ENCODE measurements at places on chromosomes 3 and 15.

- no peak for DNase-seq
Observed at GRCh38 chr3:24225385-24225950, 269.2 kb downstream of the THRB start.

DNA sequence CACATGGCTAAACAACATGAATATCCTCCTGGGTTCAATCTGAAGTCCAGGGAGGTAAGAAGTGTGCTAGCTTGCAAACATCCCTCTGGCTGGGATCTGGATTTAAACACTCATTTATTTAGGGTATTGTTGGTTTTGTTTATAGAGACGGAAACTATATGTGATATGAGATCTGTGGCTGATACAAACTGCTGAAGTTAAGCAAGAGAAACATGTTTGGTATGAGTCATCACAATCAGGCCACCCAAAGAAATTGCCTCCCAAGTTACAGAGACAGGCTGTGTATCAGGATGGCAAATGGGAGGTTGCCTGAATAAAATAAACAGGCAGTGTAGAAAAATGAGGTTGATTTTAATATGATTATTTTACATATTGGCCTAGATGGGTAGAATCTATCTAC, 562.1 kb downstream of the IGSF11 start:
- no peak for DNase-seq

DNA sequence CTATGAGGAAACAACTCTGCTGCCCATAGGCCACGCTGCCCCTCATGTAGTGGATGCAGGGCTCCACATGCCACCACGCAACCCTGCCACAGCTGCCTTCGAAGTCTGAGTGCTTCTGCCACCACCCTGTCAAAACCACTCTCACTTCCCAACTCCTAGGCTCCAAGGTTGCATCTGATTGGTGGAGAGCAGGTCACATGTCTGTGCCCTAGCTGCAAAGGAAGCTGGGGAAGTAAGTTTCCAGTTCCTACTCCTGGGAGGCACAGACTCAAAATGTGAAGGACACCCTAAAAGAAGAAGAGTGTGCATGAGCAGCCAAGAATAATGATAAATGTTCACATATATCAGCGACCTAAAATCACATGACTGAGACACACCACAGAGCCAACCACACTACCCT, 31.9 kb upstream of the TICRR start:
- no peak for DNase-seq

DNA sequence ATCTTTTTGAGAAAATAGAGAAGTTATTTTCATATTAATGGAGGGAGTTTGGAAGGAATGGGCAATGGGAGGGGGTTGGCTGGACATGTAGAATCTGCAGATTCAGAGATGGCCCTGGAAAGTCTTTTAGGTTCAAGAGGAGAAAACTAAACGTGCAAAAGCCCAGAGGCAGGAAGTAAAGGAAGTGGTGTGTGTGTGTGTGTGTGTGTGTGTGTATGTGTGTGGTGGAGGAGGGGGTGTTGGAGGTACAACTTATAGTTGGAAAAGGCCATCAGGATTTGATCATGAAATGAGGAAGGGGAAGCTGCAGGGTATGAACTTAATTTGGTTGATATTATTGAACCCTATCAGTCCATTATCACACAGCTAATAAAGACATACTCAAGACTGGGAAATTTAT, 5.6 kb upstream of the LPP start:
- no peak for DNase-seq

- DNase-seq, result no peak
Observed at GRCh38 chr15:81914734-81915256, 131.0 kb downstream of the MEX3B start.

DNA sequence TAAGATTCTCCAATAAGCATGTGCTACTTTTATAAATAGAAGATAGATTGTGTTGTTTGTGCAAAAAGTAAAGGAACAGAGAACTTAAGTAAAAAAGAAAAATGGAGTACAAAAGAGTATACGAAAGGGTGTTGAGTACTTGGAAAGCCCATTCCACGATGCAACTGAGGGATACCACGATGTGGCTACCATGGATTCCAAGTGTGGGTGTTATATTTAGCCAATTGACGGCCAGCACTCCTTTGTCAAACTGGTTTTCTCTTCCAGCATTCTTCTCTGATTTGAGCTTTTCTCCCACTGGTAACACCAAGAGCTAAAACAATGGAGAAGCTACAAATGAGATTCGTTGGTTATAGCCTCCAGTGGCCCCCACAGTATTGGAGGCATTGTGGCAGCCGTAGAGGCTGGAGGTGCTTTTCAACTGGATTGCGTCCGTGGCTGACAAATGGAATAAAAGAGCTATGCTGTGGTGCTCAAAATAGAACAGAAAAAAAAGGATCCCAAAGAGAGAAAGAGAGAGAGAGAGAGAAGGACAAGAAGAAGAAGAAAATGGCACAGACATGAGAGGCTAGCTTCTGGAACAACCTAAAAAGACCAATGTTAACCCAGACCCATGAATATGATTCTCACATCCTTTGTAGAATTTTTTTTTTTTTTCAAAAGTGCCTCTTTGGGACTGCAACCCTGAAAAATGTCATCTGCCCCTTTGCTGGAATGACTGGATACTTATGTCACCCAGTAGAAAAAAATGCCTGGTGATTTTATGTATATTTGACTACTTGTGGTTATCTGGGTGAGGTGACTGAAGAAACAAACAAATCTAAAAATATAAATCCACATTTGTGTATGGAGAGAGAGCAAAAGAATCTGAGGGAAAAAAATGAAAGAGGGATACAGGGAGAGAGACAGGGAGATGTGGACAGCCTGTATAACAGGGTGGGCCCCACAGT, 345.1 kb downstream of the RORA start:
- DNase-seq, result no peak

DNA sequence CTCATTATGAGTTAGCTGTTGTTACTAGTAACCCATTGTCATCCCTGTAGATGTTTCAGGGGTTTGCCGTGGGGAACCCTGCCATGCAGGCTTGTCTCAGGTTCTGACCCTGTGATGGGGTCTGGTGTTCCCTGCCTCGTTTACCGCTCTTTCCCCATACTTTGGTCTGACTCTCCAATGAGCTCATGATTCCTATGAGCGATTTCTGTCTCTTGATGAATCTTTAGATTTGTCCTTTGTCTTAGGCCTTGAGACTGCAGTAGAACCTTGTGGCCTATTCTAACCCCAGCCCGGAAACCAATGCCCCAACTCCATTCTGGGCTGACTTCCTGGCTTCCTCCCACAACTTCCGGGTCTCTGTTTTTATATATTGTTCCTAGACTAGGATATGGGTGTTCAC, 11.3 kb upstream of the IQGAP1 start:
- no peak for DNase-seq

DNA sequence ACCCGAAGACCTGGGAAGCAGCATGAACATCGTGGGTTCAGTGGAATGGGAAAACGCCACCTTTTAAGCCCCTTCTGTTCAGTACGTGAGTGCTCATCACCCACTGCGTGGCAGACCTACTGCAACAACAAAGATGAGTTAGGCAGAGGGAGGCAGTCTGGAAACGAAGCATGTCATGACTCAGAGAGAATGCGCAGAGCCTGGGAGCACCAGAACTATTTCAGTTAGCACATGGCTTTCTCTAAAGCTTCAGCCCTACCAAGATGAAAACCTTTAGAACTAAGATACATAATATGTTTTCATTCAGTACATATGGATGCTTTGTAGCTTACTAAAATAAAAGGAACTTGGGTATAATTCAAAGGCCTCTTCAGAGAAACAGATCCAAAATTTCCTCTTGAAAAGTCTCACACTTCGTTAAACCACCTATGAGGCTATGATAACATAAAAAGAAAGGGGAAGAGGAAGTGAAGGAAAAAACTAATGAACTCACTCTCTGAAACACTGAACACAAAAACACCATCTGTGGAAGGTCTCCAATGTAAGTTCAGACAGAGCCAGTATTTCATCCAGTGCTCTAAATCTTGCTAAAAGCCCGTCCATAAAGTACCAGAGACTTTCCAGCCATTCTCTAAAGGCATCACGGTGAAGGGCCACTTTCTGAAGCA, 140.1 kb downstream of the OCA2 start:
- no peak for DNase-seq

GRCh38 chr3:129836381-129837064, 57.0 kb downstream of the TMCC1 start:
- DNase-seq, result no peak

DNA sequence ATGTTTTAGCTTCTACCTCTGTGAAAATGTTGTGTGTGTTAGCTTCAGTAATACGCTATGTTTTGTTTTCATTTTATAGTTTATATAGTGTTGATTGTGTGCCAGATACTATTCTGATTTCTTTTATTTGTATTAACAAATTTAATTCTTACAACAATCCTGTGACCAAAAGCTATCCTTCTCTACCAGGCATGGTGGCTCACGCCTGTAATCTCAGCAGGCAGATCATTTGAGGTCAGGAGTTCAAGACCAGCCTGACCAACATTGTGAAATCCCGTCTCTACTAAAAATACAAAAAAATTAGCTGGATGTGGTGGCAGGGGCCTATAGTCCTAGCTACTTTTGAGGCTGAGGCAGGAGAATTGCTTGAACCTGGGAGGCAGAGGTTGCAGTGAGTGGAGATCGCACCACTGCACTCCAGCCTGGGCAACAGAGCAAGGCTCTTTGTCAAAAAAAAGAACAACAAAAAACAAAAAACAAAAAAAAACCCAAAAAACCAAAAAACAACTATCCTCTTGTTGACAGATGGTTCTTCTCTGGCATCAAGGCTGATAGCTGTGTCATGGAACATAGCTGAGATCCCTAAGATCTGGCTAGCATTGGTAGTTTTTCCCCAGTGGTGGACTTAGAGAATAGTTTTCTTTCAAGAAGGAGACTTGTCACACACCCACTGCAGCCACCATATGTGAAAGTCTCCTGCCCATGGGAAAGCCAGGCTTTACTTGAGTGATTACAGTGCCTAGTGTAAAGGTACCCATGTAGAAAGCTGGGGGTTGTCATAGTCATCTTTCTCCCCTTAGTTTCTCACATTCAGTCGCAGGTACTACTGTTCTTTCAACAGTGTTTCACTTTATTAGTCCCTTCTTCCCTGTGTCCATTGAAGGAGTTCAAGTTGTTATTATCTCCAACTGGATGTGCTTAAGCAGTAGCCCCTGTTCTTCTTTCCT, 116.5 kb downstream of the UBE2E2 start:
- DNase-seq, result no peak

GRCh38 chr3:48208076-48208475, 15.2 kb upstream of the CAMP start:
- no peak for DNase-seq

- peak; percentile 44 for DNase-seq
Observed at GRCh38 chr3:141366285-141367037, 1.8 kb upstream of the ZBTB38 start.

GRCh38 chr3:65548848-65549625, 489.7 kb downstream of the MAGI1 start:
- no peak for DNase-seq

- DNase-seq, result no peak
Observed at GRCh38 chr3:26346497-26346896, 276.1 kb upstream of the LRRC3B start.

DNA sequence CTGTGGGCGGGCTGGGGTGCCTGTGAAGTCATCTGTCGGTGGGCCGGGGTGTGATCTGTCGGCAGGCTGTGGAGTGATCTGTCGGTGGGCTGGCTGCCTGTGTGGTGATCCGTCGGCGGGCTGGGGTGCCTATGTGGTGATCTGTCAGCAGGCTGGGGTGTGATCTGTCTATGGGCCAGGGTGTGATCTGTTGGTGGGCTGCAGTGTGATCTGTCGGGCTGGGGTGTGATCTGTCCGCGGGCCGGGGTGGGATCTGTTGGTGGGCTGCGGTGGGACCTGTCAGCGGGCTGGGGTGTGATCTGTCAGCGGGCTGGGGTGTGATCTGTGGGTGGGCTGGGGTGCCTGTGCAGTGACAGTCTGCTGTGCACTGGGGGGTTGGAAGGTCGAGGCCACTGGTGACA, 204.5 kb downstream of the XXYLT1 start:
- DNase-seq, result no peak

- no peak for DNase-seq
Observed at GRCh38 chr3:153855772-153856171, 265.4 kb upstream of the ARHGEF26 start.

DNA sequence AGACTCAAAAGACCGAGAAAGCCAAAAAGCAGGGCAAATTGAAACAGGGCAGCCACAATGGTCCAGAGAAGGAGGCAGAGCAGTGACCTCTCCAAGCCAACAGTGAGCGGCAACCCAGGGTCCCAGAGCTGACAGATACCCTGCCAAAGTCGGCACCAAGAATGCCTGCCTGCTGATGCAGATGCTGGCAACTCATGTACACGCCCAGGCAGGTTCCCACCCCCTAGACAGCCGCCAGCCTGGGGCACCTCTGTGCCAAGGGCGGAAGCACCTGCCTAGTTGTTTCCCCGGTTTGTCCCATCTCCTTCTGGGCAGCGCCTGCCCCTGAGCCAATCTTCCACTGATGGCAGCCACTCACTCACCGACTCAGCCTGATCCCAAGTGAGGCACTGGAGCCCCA, 22.1 kb downstream of the KLHL25 start:
- DNase-seq, result no peak

GRCh38 chr3:109278546-109278945, 37.8 kb downstream of the DPPA2 start:
- DNase-seq, result no peak

DNA sequence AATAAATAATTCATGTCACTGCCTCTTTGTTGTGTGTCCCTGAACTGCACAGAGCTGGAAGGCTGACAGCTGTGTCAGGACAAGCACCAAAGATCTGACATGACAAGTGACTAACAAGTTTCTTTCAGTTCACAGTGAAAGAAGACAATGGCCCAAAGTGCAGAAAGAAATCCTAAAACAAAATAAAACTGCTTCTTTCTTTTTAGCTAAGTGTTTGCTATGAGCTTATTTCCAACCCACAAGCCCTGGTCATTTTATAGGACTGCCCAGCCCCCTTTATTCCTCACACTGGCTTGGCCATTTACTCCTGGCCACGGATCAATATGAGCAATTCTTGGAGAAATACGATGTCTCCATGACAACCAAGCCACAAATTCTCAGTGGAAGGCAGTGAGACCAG, 238.5 kb downstream of the WDR72 start:
- no peak for DNase-seq

DNA sequence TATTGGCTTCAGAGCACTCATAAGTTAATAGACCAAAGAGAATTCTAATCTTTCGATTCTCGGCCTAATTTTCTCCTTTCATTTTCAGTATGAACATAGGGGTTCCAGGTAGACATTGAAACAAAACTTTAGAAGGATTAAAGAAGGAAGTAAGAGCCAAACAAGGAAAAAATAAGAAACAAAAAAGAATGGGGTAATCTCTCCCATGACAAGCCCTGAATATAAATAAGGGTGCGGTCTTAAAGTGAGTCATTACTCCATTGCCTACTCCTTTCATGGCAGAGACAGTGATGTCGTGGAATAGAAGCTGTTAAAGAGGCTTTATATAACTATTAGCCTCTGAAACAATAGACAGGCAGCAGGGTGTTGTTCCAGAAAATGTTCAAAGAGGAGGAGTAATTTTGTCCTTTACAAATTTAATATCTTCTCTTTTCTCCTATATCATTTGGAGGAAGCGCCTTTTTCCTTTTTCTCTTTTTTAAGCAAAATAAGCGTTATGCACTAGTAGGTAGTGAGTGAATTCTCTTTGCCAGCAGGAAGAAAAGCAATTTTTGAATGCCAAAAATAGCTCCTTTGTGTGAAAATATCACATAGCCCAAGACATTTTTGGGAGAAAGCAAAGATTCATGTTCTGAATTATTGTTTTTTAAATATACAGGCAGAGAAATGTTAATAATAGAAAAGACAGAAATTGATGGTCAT, 607.9 kb upstream of the KCNMB2 start:
- no peak for DNase-seq

All from T1000 (cell line).